Cardiac septum (tissue), 1 donor: ENCODE measurements at places on chromosomes 7 and 10.

DNA sequence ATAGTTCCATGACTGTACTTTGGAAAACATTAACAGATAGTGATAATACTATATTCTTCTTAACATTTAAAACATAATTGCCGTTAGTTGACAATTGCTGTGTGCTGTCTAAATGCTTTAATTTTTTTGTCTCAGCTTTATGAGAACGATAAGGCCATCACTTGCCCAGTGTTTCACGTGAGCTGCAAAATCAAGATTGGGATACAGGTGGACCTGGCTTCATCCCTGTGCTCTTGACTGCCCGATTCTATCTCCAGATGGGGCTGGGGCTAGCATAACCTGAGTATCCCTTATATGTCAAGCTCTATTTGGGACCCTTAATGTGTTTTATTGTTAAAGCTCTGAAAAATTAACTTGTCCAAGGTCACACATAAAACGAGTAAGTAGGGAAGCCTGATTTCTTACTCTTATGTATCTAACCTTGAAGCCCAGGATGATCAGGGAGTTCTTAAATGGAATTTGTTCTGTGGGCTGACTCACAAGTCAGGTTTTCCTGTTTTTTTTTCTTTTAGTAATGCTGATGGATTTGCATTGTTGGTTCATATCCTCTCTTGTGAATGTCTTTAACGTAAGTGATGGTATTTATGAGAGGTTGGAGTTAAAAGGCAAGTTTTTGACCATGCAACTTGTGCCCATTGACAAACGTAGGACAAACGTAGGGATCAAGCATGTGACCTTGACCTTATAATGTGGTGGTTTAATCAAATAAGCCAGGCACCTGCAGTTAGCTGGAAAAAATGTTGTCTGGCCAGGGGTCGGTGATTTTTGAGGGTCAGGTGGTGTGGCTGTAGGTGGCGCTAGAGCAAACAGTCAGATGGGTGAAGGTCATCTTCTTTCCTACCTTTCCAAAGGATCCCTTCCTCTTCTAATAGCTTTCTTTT, 3.6 kb downstream of the PRKAR2B start:
- no peak for DNase-seq

- no peak for DNase-seq
These were observed 160.4 kb downstream of the KIF20B start for GRCh38 chr10:89861584-89862301.

DNA sequence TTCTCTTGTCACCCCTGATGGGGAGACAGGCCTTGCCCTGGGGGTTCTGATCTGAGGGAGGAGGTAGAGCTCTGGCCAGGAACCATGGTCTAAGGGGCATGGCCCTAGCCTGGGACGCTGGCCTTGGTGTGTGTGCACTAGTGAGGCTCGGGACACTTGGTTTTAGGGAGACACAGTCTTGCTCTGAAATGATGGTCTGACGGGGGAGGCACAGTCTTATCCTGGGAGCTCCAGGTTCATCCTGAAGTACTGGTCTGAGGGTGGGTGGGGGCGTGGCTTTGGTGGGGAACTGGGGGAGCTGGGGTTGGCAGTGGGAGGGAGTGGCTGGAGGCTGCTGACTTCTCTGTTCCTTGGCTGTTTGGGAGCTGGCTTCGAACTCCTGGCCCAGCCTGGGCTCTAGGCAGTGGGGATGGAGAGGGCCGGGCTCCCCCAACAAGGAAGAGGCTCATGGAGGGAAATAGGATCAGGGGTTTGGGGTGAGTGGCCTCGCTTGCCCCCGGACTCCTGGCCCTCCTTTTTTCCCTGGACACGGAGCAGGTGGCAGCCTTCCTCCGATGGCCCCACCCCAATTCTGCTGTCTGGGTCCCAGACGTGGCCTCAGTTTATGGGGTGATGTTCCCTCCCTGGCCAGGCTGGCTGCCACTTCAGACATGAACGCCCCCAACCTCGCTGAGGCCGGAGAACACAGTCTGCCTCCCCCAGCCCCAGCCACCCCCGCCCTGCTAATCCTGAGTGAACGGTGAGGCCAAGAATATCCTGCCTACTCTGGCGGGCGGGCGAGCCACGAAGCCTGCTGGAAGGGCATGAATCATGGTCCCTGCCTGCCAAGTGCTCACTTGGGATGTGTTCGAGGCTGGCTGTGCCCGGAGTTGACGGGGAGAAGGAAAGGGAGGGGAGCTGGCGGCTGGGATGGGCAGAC, 43.5 kb downstream of the TMEM270 start:
- peak; percentile 75 for DNase-seq

GRCh38 chr10:131691481-131692090, 209.2 kb upstream of the PPP2R2D start:
- DNase-seq = peak; percentile 67

- DNase-seq = no peak
These were observed 61.8 kb downstream of the ADD3 start for GRCh38 chr10:110069502-110069982.

GRCh38 chr10:118501637-118502440, 93.6 kb downstream of the PRLHR start:
- no peak for DNase-seq

DNA sequence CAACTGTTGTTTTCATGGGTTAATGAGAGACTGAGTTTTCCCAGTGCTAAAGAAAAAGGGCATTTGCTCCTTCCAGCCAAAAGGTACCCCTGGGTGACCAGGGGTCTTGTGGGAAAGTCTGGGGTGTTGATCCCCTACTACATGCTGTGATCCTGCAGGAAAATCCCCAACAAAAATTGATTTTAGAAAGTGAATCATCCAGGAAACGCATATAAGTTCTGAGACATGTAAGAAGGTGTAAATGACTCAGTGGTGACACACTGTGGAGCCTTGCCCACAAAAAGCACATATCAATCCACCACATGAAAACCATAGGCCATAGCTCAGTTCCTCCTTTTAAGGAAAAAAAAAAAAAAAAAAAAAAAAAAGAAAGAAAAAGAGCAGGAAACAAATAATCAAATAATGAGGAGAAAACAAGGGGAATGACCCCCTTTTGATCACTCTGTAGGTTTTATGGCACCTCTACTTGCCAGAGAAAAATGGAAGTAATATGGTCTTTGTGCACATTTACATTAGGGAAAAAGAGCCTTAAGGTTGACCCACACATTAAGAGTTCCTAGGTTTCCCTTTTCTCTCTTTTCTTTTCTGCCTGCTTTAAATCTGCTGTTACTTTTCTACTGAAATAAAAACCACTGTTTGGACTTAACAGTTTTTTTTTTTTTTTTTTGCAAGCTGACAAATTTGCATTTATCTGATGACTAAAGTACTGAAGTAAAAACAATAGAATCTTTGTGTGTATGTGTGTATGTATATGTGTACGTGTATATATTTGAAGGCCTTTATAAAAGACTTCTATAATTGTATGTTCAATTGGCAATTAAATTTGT, 386.0 kb downstream of the KIF20B start:
- DNase-seq = no peak

- no peak for DNase-seq
These were observed 39.4 kb downstream of the PHTF2 start for GRCh38 chr7:77837966-77838365.

GRCh38 chr7:27109466-27110185, 7.1 kb upstream of the HOXA2 start:
- no peak for DNase-seq
